Globus pallidus (tissue), 1 donor: ENCODE measurements at places on chromosomes 12 and 14.

- DNase-seq = no peak
Measured at GRCh38 chr14:51834240-51834639, 26.2 kb upstream of the GNG2 start.

DNA sequence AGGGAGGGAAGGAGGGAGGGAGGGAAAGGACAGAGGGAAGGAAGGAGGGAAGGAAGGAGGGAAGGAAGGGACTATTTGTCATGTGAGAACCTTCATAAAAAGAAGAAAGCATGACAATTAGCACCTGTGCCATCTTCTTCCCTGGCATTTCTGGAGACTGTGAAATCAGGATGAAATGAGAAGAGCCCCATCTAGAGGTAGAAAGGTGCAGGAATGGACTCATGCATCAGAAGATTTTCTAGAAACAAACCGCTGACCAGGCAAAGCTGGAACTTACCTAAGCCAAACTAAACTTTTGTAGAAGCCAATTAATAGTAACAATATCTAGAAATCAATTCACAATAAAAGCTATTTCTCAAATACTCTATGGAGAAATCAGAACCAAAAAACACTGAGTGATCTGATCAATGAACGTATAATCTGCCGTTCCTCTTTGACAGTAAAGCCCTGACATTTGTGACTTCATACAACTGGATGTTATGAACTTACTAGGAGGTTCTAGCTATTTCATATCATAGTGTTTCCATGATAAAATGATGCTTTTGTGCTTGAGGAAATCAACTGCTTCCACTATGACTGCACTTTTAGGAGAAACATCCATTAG lies 24.4 kb upstream of the CRACR2A start:
- DNase-seq = peak; percentile 12

- no peak for DNase-seq
Measured at GRCh38 chr14:65817011-65817410, 404.5 kb downstream of the FUT8 start.

- DNase-seq = no peak
Measured at GRCh38 chr14:87888136-87888999, 104.6 kb downstream of the GALC start.

GRCh38 chr14:30620178-30620577 lies 1.9 kb upstream of the SCFD1 start:
- DNase-seq = no peak

GRCh38 chr12:57817261-57817989 lies 1.1 kb downstream of the AVIL start:
- DNase-seq = peak; percentile 20

DNA sequence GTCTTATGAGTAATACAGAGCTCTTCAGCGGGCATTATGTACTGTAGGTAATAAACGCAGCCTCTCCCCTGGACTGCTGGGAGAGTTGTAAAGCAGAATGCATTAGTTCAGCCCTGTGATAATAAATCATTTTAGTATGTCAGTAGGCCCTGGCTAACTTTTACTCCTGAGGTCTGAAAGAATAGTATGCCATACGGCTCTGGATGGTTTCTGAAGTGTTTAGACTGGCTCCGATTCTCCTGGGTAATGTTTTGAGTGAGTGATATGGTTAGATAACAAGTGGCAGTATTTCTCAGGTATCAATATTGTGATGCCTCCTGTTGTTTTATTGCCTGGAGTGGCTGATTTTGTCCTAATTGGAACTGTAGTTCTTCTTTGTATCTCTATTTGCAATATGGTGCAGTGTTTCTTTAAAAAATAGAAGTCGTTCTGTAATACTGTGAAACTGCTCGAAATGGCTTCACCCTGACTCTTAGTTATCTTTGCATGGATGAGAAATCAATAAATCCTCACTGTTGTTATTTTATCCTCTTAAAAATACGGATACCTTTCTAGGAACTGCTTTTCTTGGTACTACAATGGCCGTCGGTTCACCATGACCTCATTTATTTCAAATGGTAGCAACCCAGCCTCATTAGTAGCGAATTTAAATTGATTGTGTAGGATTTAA lies 100.2 kb downstream of the PDZRN4 start:
- DNase-seq = no peak

- DNase-seq = no peak
Measured at GRCh38 chr12:113891167-113891692, 74.9 kb downstream of the RBM19 start.

DNA sequence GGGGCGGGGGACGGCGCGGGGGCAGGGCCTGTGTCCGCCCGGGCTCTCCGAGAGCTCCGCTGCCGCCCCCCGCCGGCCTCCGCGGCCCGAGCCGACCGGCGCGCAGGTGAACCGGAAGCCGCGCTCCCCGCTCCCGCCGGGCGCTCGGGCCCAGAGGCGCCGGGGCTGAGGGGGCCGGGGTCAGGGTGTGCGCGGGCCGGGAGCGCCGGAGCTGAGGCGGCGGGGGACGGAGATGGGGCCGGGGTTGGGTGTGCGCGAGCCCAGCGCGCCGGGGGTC lies 431 bp downstream of the HIP1R start:
- DNase-seq = no peak

DNA sequence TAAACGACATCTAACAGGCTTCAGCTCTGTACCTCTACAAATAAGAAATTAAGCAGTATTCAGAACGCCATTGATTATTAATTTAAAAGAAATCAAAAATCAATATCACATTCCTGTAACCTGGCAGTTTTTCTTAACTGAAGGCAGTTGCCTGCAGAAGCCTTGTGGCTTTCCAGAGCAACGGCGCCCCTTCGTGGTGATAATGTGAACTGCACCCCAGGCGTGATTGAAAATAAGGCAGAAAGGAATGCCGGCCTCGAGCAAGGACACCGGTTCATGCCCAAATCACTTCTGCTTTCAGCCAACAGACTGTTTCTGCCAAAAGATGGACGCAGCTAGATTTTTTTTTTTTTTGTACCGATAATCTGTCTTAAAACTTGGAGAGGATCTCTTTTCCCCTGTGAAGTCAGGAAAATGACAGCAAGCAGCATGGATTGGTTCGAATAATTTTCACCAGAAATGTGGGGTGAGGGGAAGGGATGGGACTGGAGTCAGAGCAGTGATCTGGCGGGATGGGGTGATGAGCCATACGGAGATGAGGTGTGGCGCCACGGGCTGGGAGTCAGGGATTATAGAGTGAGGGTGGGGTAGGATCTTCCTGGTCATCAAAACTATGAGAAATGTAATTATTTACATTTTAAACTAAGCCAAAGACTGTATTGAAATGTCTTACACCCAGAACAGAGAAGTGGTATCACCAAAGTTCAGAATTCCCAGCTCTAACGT lies 473.0 kb downstream of the DPF3 start:
- DNase-seq = peak; percentile 24

- no peak for DNase-seq
Measured at GRCh38 chr14:100568998-100569733, 18.1 kb downstream of the BEGAIN start.

DNA sequence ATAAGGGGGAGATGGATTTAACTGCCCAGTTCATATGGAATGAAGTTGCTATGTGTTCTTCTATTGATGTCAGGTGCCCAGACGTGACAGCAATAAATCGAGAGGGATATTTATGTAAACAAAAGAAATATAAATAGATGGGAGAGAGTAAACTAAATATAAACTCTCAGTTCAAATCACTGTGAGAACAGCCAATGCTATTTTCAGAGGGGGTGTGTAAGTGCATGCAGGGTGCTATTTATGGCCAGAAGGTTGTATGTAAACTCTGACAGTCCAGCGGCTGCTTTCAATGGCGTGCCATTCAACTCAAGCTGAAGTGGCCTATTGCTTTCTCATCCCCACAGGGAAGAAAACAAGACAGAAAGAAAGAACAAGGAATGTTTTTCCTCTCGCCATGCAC lies 127.2 kb downstream of the KCNA5 start:
- no peak for DNase-seq

DNA sequence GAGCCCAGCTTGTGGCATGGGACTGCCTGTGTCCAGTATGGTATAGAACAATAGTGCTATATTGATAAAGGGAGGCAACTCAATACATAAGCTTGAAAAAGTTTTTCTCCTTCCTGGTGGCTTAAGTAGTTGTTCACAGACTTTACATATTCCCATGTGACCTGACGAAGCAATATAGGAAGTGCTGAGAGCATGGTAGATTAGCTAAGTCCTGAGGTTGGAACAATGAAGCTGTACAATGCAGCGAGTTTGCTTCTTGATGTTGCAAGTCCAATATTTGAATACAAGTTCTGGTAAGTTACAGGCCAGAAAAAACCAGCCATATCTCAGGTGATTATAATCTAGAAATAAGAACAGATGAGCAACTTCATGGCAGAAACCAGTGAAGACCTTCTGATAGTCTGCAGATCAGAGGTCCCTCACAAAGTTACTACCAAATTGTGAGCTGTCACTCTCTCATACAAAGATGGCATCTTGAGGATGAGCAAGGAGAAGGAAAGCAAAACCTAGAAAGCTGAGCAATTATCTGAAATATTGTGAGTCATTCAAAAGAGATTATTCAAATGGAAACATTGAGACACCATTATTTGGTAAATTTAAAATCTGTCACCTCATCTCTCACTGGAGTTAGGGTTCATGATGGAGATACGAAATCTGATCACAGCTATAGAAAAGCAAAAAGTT lies 72.9 kb upstream of the BTG1 start:
- DNase-seq = no peak

GRCh38 chr12:30840715-30841114 lies 85.8 kb upstream of the TSPAN11 start:
- DNase-seq = no peak

GRCh38 chr14:101035466-101036225 lies 132.1 kb upstream of the RTL1 start:
- no peak for DNase-seq

- DNase-seq = no peak
Measured at GRCh38 chr12:88419794-88420193, 160.5 kb downstream of the KITLG start.

DNA sequence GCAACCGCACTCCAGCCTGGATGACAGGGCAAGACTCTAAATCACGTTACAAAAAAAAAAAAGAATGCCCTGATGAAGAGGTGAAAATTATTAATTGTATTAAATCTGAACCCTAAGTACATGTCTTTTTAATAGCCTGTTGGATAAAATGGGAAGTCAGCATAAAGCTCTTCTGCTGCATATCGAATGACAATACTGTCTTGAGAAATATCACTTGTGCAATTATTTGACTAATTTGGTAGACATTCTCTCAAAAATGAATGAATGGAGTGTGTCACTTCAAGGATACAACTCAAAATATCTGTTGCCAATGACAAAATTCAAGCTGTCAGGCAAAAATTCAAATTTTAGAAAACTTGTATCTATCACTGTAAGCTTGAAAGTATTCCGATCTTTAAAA lies 38.9 kb downstream of the DNAI7 start:
- no peak for DNase-seq

- DNase-seq = no peak
Measured at GRCh38 chr12:30974746-30975500, 48.4 kb downstream of the TSPAN11 start.

- no peak for DNase-seq
Measured at GRCh38 chr14:25017562-25017961, 32.4 kb downstream of the STXBP6 start.

DNA sequence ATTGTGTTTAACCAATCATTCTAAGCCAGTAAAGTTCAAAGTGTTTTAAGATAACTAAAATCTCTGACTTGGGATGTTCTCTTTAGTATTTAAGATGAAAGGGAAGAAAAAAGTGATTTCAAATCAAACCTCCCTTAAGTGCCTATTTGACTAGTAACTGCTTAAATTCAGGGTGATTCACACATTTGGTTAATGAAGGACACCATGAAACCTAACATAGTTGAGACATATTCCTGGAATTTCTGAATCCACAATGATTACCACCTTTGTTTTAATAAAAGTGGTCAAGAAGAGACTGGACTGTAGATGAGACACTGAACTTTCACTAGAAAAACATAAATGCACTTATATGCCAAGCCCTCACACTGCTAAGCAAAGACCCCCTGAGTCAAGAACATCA lies 138.7 kb downstream of the MED13L start:
- no peak for DNase-seq

GRCh38 chr12:99138393-99138792 lies 493.3 kb downstream of the APAF1 start:
- no peak for DNase-seq

DNA sequence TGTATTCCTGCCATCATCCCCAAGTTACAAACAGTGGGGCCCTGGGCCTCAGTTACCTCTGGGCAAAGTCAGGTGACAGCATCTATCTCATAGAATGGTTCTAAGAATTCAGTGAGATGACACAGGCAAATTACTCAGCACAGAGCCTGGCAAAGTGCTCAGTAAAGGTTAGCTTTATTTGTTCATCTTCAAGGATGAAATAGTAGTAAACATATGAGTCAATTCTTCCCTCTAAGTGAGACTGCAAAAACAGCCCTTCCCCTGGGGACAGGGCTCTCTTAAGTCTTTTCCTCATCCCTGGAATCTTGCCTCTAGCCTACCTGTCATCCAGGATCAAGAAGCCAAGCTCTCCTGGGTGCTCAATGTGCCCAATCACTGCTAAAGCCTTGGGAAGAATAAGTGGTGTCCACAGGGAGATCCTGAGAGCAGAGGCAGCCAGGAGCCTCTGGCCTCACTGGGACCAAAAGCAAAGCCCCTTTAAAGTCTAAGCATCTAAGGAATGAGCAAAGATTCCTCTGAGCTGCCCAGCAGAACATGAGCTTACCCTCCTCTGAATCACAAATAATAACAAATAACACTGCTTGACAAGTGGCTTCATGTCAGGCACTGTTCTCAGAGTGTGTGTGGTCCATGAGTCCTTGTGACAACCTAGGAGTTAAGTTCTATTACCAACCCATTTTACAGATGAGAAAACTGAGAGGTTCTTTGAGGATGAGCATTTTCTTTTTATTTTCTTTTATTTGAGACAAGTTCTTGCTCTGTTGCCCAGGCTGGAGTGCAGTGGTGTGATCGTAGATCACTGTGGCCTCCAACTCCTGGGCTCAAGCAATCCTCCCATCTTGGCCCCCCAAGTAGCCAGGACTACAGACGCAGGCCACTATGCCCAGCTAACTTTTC lies 12.1 kb downstream of the NUAK1 start:
- DNase-seq = no peak

- DNase-seq = no peak
Measured at GRCh38 chr12:78204926-78205325, 374.2 kb downstream of the NAV3 start.

- DNase-seq = no peak
Measured at GRCh38 chr14:80390906-80391305, 179.6 kb upstream of the DIO2 start.

DNA sequence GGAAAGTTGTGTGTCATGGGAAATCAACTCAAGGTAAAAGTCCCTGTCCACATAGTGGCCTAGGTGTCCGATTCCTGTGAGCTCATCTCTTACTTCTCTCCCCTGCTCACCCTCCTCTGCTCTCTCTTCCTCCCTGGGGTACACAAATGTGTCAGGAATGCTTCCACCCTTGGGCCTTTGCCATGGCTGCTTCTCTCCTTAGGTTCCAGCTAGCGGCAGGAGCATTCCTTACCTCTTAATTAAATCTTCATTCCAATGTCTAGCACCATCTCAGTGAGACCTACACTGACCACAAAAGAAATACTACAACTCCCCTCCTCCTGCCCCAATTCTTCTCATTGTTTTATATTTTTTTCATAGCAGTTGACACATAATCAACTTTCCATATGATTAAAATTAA lies 298.6 kb downstream of the PDZRN4 start:
- no peak for DNase-seq

- DNase-seq = peak; percentile 81
Measured at GRCh38 chr12:62813031-62813829, 121.7 kb downstream of the PPM1H start.
